ENCODE measurements at places on chromosomes 1 and 21. TPM values are rescaled to one million over a fixed set of nuclear protein-coding genes. Genes with fewer than 3 reads are reported as not detected.

GRCh38 chr21:27154451-27155129 lies 187.7 kb upstream of the ADAMTS5 start:
- DNase-seq: no peak

DNA sequence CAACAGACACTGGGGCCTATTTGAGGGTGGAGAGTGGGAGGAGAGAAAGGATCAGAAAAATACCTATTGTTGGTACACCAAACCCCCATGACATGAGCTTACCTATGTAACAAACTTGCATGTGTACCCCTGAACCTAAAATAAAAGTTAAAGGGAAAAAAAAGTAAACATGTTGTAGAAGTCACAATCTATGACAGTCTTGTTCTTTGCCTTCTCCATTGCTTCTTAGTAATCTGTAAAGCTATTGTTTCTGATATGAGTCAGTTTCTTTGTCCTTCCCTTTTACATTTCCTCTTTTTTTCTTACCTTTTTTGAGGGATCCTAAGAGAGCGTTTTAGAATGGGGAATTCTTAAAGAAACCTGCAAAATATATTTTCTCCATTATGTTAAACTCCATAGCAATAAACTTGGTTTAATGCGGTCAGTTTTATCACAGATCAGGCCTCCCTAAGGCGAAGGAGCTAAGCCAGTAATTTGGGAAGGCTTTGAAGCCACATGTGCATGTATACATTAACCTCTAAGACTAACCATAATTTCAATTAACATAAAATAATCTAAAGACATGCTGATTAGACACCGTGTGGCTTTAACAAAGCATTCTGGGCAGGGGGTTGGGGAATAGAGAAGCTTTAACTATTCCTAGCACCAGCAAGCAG lies 77.8 kb upstream of the C1orf105 start:
- no peak for DNase-seq

DNA sequence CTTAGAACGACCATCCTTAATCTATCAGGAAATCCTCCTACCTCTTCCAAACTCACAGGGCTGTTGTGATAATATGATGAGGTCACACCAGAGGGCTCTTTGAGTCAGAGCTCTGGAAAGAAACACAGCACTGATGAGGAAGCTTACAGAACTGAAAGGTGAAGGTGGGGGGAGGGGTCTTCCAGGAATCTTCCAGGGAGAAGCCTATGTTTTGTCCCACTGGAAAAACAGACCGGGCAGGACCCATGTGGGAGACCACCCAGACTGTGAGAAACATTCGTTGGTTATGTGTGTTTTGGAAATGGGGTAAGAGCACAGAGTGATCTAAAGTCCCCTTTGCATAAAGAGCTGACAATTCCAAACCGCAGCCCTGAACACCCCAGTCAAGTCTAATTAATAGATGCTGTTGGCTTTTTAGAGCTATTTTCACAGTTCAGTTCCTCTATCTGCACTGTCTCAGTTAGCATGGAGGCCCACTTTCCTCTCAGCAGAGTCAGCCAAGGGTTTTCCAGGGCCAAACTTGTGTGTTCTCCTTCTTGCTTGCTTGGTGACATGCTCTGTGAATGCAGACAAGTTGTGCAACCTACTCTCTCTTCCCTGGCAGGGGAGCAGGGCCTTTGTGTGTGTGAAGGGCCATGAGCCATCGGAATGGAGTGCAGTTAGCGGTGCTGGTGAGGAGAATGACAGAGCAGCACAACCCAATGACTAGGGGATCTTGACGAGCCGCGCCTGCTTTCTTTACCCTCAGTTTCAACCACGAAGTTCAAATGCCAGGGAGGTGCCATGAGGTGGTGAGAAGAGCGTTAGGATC lies 12.3 kb downstream of the PHLDA3 start:
- no peak for DNase-seq

DNA sequence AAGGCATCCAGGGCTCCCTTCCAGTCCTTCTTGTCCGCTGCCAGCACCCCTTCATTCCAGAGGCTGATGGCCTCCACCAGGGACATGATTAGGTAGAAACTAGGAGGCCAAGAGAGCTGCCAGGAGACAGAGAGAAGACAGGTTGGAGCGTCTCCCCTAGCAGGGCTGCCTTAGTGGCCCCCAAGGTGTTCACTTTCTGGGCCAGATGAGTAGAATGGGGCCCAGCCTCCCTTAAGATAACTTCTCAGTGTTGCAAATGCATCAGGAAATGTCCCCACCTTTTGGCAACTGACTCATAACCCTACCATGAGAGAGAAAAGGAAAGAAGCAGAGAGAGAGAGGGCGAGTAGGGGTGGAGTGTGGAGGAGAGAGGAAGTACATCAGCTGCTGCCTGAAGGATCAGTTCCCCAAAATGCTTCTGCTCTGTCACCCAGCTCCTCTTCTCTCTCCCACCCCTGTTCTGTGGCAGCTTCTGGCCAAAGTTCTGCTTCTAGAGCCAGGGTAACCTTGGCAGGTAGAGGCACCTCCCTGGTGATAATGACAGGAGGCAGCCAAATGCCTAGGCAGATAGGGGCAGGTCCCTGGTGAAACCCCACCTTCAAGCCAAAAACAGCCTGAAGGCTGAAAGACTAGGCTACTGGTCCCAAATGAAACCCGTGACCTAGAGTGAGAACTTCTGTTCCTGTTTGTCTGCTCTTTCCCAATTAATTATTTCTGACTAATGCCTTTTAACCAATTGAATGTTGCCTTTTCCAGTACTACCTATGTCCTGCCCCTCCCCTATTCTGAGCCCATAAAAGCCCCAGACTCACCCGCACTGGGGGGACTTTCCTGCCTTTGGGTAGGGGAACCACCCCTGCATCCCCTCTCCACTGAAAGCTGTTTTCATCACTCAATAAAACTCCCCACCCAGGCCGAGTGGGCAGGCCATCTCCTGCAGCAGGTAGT lies at the start of gene NCF2:
Gene NCF2 (minus strand): TSS at position 216 of the 948 bp plus-strand sequence. CDS start 130 bp downstream, at position 86.
- DNase-seq: no peak

TEX50 gene
- total RNA-seq: not detected

All from pancreas (tissue), 10 donors.